ENCODE measurements at places on chromosomes 5 and 9.

- no peak for DNase-seq
Measured at GRCh38 chr5:149954798-149955197, 5.8 kb upstream of the SLC26A2 start.

DNA sequence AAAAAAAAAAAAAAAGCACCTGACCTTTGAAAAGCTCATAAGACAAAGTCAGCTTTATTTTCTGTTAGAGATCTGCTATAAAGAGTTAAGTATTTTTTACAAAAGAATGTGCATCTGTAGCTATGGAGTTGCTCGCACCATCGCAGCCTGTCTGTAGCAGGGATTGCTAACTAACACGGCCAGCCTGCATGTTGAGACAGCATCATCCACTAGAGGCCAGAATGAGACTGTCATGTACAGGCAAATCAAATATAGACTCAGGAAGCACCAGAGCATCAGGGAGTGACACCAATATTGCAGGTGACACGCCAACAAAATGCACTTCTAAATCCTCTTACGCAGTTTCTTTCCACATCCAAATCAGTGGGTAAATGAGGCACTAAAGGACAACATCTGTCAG lies 136.3 kb upstream of the RASEF start:
- no peak for DNase-seq

DNA sequence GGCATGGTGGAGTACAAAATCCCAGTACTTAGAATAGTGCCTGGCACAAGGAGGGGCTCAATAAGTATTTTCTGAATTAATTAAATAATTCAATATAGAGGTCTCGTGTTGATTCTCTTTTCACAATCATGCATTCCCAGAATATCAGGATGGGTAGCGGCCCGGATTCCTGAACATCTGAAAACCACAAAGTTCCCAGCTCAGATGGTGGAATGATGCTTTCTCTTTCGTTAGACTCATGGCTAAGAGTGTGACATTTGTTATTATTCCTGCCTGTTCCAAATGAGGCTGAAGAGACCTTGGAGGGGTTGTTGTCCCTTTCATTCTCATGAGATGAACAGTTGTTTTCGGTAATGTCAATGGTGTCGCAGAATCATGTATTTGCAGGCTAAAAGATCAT lies 95.4 kb upstream of the LIFR start:
- no peak for DNase-seq

DNA sequence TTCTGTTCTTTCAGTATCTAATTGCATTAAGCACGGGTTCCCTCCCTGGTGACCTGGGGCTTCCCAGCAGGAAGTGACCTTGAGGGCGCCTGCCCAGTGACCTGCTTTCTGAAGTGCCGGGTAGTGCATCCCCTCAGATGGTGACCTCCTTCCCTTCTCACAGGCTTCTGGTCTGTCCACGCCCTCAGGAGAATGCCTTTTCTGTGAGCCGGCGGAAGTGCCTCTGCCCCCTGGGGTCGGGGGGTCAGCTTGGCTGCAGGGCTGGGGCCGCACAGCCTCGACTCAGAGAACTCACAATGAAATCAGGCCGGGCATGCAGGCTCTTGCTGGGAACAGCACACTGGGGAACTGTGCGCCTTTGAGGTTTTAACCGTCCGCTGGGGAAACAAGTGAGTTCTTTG lies 124.5 kb upstream of the PHYKPL start:
- no peak for DNase-seq

GRCh38 chr9:116815835-116816234 lies 128.7 kb downstream of the TRIM32 start:
- DNase-seq: no peak

DNA sequence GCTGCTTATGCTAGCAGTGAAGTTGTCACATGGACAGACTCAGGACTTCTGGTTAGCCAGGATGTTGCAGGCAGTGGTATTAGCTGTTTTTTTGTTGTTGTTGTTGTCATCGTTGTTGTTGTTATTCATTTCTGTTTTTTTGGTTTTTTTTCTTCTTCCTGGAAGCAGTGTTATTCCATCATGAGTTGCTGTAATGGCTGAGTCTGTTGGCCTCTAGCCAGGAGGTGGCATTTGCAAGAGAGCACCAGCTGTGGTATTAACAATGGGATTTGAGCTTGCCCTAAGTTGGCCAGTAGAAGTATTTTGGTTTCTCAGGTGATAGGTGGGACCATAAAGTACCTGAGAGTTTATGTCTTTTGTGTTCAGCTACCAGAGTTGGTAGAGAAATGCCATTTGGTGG lies 561.1 kb downstream of the KCTD16 start:
- DNase-seq: no peak

DNA sequence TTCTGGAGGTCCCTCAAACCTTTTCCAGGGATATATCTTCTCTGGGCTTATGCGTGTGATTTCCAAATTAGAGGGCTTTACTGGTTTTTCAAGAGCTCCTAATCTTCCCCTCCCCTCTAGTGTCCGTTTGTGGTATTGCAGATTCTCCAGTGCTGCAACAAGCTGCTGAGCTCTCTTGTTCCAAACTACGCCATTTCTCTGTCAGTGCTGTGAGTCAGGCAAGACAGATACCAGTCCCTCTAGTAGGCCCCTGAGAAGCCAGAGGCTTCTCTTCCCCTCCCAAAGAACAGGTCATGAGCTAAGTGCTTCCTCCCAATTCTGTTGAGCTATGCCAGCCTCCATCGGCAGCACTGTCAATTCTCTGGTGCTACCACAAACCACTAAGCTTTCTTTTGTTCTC lies 149.5 kb downstream of the FANCC start:
- DNase-seq: peak; percentile 65

- no peak for DNase-seq
Measured at GRCh38 chr5:143037071-143037470, 266.9 kb downstream of the ARHGAP26 start.

GRCh38 chr5:38648703-38649291 lies 92.4 kb upstream of the LIFR start:
- no peak for DNase-seq

DNA sequence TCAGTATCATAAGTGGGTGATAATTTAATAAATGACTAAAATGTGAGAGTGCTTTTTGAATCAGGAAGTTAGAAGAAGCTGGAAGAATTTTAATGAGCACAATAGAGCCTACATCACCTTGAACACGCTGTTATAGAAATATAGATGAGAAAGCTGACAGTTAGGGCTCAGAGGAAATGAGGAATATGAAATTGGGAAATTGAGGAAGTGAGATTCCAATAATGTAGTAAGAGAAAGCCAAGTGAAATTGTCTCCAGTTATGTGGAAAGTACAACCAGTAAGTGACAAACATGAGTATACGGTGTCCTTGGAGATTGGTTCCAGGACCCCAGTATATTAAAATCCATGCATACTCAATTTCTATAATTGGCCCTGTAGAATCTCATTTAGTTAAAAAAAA lies 235.9 kb upstream of the FAM174A start:
- no peak for DNase-seq

DNA sequence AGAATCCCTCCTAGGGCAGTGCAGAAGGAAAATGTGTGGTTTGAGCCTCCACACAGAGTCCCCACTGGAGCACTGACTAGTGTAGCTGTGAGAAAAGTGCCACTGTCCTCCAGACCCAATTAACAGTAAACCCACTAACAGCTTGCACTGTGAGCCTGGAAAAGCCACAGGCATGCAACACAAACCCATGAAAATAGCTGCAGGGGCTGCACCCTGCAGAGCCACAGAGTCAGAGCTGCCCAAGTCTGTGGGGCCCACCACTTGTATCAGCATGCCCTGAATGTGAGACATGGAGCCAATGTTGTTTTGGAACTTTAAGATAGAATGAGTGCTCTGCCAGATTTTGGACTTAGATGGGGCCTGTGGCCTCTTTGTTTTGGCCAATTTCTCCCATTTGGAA lies 119.8 kb upstream of the CDH9 start:
- DNase-seq: no peak

- no peak for DNase-seq
Measured at GRCh38 chr9:90074316-90074962, 469.6 kb downstream of the GADD45G start.

Measured in CD4-positive, alpha-beta T cell treated with Interleukin-15 for 4 hours (primary cell).